ENCODE measurements at places on chromosomes 3 and 15.

- DNase-seq = no peak
Observed at GRCh38 chr3:23283625-23284024, 80.5 kb downstream of the UBE2E2 start.

GRCh38 chr3:59555593-59556315, 505.9 kb upstream of the CFAP20DC start:
- DNase-seq = no peak

DNA sequence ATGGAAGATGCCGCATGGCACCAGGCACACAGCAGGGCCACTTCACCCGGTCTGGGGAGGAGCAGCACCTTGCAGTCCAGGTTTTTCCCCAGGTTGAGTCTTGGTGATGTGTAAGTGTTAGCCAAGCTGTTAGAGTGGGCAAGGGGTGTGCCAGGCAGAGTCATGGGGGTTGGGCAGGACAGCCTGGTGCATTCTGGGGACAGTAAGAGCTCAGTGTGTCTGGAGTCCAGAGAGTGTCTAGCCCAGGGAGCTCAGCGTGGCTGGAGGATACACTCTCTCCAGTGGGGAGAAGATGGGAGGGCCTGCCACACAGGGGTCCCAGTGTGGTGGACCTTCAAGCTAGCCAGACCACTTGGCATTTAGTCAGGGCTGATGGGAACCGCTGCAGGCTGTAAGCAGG, 87.4 kb downstream of the AAGAB start:
- DNase-seq = no peak

GRCh38 chr3:194307849-194308248, 43.3 kb downstream of the CPN2 start:
- no peak for DNase-seq

DNA sequence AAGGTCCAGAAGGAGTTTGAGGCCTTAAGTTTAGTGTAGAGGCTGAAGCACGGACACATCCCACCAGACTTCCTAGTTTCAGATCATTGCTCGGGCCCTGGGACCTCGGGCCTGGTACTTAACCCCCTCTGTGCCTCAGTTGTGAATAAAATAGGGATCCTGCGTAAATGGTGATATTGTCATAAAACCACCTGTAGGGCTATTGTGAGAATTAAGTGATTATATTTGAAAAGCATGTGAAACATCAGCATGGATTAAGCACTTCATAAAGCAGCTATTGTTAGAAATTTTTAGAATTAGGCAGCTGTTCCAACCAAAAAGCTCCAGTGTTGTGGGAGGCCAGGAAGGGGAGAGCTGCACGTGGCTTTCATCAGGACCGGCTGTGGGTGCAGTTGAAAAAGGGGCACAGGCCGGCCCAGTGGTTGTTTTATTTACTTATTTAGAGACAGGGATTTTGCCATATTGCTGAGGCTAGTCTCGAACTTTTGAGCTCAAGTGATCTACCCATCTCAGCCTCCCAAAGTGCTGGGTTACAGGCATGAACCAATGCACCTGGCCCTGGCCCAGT, 4.4 kb downstream of the RCCD1 start:
- DNase-seq = no peak

GRCh38 chr15:58241872-58242271, 103.7 kb downstream of the AQP9 start:
- no peak for DNase-seq

DNA sequence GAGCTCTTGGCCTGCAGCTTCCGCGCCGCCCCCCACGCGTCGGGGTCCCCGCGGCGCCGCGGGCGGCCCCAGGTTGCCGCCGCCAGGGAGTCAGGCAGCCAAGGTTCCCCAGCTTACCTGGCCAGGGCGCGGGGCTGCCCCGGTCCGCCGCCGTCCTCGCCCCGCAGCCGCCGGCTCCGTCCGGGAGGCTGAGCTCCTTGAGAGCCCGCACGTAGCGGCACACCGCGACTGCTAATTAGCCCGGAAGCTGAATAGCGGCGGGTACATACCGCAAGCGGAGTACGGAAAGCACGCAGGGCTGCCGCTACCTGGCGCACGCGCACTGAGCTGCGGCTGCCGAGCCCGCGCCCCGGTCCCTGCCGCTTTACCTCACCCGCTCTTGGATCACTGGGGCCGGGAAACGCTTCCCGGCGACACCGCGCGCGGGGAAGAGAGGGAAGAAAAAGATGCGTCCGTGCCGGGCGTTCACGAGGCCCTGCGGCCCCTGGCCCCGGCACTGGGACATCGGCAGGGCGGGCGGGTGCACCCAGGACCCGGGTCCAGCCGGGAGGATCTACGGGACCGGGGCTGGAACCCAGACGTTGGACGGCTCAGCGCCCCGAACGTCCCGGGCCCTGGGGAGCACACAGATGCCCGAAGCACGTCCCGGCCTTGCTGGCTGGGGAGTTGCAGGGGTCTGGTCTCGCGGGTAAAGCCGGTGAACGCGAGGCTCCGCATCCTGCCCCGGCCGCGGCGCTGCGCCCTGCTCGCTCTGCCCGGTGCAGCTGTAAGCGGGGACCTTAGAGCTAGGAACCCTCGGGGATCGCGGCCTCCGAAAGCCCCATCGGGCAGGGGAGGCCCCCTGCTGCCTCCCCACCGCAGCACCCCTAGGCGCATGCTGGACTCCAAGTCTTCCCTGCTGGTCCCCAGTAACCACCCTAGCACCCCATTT, at the start of gene GOLGA8B:
Gene GOLGA8B (minus strand): TSS at position 253 of the 931 bp plus-strand sequence. CDS start 47,739 bp downstream, outside the sequence.
- peak; percentile 9 for DNase-seq

GRCh38 chr3:171640520-171641412, 169.5 kb downstream of the PLD1 start:
- DNase-seq = peak; percentile 9

DNA sequence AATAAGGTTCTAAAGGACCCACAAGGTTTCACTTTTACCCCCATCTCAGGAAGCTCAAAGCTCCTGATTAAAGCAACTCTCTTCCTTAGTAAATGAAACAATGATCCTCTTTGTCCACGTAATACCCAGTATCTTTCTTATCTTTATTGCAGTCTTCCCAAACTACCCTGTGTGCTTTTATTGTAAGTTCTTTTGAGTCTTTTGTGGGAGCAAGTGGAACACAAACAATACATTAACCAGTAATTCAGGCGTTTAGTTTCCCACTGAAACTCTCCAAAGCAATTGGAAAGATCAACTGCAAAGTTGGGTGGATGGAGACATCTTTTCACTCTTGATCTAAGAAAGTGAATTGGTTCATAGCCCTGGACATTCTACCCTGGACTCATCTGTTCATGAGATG, 240.0 kb downstream of the ZNF621 start:
- no peak for DNase-seq

DNA sequence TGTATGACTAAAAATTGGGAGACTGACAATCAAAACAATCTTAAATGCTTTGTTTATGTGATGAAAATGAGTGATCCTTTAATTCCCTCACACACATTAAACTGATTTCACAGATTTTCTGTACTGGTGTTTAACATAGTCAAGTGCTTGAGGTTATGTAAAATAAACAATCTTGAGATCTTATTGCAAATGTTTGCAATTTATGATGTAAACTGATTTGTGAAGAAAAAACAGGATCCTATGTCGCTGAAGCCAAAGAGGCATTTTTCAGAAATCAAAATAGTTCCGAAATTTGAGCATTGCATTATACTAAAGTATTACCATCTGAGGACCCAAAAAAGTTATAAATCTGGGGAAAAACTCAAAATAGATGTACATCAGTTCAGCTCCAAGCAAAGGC, 12.7 kb downstream of the SHOX2 start:
- DNase-seq = no peak

- peak; percentile 43 for DNase-seq
Observed at GRCh38 chr3:196684548-196685407, 27.3 kb downstream of the CEP19 start.

DNA sequence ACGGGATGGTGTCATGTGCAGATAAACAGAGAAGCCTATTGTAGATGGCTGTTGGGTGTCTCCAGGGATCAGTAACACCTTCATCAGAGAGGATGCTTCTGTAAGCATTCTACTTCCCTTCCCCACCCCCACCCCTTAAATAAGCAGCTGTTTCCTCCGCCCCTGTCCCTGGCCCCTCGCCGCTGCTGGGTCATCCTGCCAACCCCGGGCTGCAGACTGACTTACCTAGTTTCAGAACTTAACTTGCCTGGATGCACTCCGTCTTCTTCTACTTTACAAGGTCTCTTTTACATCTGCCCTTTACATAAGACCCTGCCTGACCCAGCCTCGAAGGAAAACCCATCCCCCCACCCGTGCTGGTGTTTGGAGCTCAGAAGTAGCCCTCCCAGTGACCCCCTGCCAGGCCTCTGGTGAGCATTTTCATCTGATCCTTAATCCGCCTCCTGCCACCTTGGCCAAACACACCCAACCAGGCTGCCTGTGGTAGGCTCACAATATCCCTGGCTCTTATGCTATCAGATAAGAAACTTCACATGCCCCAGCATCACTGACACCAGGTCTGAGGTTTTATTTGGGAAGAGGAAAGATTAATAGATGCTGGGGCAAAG, 103.0 kb upstream of the HES1 start:
- DNase-seq = no peak

GRCh38 chr3:4311496-4311895, 8.3 kb downstream of the SETMAR start:
- DNase-seq = no peak

DNA sequence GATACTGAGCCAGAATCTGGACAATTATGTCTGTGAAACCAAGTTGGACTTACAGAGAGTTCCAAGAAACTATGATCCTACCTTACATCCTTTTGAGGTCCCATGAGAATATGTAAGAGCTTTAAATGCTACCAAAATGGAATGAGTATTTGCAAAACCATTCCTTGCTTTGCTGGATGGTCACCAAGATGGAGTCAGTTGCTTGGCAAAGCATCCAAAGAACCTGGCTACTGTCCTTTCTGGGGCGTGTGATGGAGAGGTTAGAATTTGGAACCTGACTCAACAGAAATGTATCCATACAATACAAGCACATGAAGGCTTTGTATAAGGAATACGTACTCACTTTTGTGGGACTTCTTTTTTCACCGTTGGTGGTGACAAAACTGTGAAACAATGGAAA, 36.2 kb downstream of the AP4E1 start:
- no peak for DNase-seq

DNA sequence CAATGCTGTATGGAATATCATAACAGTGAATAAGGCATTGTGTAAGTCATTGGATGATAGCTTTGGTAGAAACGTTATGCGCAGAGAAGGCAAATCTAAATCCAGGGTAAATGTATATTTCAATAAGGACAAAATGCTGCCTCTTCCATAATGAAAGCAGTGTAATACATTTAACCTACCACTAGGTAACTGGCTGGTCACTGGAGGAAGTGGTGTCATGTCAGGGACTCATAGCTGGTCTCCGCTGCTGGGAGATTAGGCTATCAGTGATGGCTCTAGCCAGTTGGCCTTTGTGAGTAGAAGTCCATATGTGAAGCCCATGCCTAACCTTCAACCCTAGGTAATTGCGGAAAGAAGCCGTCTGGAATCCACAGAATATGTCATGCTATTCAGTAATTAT, 140.9 kb downstream of the NLGN1 start:
- no peak for DNase-seq

DNA sequence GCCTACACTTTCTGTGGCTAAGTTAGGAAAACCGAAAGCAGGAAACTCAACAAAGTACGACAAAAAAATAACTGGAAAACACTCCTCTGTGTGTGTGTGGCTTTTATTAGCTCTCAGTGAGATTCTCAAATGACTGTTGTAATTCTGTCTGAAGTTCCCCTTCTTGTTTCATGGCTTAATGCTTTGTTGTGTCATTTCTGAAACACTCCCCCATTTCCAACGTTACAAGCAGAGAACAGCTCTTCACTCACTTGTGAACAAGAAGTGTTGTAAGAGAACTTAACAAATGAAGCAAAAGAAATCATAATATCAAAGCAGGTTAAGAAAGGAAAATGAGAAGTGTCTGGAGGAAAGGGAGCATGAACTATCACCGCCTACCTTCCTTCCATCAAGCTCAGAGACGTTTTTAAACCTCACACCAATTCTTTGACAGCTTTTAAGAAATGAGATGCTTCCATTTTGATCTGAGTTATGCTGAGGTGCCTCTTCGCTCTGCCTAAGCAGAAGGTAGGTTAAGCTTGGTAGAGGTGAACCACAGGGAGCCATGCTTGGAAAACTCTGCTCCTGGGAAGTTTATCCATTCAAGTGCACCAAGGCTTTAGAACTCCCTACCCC, 12.4 kb upstream of the SEC62 start:
- no peak for DNase-seq

- no peak for DNase-seq
Observed at GRCh38 chr3:20646425-20646824, 460.4 kb upstream of the SGO1 start.

DNA sequence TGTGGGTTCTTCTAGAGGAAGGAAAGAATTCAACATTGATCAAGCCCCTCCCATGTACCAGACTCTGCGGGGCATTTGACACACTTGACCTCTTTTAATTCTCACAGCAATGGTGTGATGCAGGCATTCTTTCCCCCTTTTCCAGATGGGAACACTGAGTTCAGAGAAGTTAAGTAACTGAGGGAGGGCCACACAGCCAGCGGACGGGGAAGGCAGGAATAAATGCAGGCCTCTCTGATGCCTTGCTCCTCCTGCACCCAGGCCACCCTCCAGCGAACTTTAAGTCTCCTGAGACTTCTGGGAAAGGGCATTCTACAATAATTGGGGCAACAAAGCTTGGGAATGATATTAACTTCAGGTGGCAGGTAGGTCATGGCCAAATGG, 227.4 kb downstream of the UACA start:
- no peak for DNase-seq

- DNase-seq = no peak
Observed at GRCh38 chr15:99187936-99188335, 61.4 kb downstream of the TTC23 start.

DNA sequence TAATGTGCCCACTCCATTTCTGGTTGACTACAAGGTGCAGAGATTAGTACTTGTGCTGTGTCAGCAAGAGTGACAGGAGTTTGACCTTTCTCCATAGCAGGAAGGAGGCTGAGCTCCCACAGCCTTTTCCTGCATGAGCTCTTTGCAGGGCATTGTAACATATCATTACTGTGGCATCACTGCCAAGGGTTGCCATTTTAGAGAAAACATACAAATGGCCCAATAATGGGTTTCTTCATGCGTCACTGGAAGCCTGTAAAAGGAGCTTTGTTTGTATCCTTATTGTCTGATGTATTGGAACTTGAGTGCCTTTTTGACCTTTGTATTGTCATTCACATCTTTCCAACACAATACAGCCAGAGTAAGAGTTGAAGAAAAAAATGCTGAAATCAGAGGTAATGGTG, 323.0 kb upstream of the CDIN1 start:
- DNase-seq = no peak

- no peak for DNase-seq
Observed at GRCh38 chr3:129482721-129483120, 42.7 kb downstream of the IFT122 start.

DNA sequence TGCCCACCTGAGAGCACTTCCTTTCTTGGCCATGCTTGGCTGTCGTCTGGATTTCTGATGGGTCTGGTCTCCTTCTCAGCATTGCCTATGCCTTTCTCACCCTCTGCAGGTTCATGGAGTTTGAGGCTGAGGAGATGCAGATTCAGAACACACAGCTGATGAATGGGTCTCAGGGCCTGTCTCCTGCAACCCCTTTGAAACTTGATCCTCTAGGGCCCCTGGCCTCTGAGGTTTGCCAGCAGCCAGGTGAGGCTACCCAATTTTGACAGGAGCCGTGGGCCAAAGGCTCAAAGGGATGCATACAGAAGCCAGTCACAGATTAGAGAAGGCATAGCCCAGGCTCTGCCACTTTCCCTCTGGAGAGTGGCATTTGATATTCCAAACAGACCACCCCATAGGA, 10.5 kb downstream of the NUTM1 start:
- no peak for DNase-seq
